ENCODE measurements at places on chromosomes 4 and X.

GRCh38 chr4:152374153-152374552 is 161.7 kb downstream of the FBXW7 start:
- no peak for DNase-seq

- no peak for DNase-seq
These were observed 31.8 kb upstream of the ERVMER34-1 start for GRCh38 chr4:52783069-52783468.

DNA sequence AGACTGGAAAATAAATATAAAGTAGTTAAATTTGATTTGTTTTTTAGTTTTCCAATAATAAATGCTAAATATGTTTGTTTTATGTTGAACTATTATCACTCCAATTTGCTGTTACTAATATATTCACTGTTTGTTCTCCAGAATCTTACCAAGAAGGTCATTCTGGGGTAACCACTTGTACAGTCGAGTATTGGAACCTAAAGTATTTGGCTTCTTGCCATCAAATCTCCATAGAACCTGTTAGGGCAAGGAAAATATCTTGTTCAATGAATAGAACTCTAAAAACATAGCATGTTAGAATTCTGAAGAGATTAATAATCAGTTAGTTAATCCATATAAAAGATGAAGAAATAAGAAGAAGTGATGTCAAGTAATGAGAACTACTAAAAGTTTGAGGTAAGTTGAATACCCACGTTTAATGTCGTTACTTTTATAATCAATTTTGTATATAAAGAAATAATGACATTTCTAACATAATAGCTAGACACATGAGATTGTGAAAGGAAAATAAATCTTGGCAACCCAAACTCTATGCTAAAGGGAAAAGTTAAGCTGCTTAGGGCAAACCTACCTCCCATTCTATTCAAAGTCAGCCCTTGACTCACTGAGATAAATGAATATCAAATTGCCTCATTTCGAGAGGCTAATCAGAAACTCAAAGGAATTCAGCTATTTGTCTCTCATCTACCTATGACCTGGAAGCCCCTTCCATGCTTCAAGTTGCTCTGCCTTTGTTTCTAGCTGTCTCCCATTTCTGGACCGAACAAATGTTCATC is 15.3 kb downstream of the UGT2B15 start:
- DNase-seq: no peak

- no peak for DNase-seq
These were observed 131.4 kb downstream of the TRAM1L1 start for GRCh38 chr4:116953947-116954346.

DNA sequence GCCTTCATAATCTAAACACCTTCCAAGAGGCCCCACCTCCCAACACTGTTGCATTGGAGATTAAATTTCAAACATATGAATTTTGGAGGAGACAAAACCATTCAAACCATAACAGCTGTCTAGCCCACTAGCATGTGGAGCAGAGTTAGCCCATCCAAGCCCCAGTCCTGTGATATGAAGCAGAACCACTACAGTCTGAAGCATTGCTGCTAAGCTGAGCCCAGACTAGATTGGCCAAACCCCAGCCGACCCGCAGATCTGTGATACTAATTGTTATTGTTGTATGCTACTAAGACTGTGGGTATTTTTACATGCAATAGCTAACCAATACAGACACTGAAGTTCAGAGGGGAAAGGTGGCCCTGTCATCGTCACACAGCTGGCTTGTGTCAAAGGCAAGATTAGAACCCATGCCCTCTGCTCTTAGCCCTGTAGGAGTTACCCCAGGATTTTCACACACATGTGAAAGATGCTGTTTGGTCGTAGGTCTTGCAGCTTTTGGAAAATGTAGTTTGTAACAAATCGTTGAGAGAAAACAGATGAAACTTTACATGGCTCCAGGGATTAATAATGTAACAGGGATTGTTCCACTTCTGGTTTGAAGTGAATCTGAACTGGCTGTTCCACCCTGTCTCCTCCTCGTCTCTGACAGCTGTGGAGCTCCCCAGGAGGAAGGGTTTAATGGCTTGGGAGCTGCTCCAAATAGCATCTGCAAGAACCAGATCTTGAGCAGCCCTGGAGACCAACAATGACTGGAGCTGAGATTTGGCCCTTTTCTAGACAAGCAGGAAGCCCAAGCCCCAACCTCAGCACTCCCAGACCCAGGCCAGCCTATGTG is 517.5 kb downstream of the MID1IP1 start:
- DNase-seq: no peak

DNA sequence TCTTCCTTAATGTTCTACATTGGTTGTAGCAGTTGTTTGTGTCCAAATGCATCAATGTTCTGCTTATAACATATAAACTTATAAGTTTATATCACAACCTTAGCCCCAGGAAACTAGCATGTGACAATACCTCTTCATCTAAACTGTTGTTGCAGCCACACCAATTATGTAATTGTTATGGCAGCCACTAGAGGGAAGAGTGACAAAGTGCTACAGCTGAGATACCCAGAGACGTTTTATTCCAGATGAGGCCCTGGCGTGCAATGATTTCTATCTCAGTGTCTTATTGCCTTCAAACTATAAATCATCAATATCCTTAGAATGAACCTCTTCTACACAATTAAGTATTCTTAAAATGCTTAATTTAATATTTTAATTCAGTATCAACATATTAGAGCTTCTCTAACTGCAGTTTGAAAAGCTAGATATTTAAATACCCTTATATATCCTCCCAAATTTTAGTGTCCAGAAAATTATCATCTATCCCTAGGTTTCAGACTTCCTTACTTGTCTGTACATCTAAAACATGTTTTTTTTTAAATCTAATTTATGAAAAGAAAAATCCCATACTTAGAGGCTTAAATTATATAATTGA is 171.6 kb downstream of the PCDH10 start:
- DNase-seq: no peak

- no peak for DNase-seq
These were observed 667.7 kb upstream of the IGFBP7 start for GRCh38 chr4:57777876-57778275.

GRCh38 chr4:171242831-171243230 is 570.4 kb upstream of the GALNTL6 start:
- DNase-seq: no peak

DNA sequence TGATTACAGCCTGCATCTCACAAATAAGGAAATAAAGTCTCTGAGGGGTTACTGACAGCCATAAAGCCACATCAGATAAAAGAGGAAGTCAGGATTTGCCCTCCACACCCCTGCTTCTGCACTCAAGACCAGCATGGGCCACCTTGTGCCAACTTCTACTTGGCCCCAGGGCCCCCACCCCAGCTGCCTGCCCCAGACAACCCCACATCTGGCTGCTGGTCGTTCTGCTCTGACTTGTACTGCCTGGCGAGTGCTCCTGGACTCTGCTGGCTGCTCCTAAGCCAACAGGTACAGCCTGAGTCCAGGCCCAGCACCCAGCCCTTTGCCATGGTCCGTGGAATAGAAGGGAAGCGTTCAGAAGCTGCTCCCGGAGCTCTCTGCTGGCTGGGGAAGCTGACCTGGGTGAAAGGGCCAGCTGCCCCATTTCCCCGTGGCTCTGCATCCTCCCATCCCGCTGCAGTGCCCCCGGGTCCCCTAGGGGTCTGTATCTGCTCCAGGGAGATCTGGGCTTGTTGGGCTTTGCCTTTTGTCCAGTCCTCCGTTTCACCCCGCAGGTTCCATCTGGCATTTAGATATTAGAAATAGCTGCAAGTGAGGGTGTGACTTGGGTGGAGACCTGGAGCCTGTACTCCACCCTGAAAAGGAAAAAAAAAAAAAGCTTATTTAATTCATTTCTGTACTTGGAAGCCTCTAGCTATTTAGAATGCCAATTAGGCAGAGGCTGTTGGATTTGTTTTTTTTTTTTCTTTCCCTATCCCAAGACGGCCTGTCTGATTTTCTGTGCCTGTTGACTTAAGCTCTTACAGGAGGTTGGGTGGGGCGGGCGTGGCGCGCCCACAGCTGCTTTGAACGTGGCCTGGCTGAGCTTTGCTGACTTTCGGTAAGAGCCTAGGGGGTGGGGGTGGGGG is 194.7 kb downstream of the PTTG2 start:
- no peak for DNase-seq
